Body of pancreas (tissue), 4 donors: ENCODE measurements at places on chromosomes 16 and 17. TPM values are rescaled to one million over a fixed set of nuclear protein-coding genes. Genes with fewer than 3 reads are reported as not detected.

KRT24 gene
- total RNA-seq = not detected

DNA sequence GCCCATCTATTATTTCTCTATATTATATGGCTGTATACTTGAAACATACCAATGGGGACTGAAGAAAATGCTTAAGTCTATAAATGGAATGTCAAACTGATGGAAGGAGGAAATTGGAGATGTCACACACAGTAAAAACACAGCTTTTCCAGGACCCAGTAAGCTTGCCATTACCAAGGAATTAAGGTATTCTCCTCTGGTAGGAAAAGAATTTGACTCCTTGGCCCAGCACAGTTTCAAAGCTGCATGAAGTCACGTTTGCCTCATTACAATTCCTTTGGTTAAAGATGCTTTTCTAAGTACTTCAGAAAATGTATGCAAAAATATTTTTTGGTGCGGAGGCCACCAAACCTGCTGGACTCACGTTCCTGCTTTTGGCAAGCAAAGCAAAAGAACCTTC, 48.5 kb downstream of the CDH13 start:
- DNase-seq = no peak

GRCh38 chr16:66004699-66005098, 361.8 kb upstream of the CDH5 start:
- no peak for DNase-seq

DNA sequence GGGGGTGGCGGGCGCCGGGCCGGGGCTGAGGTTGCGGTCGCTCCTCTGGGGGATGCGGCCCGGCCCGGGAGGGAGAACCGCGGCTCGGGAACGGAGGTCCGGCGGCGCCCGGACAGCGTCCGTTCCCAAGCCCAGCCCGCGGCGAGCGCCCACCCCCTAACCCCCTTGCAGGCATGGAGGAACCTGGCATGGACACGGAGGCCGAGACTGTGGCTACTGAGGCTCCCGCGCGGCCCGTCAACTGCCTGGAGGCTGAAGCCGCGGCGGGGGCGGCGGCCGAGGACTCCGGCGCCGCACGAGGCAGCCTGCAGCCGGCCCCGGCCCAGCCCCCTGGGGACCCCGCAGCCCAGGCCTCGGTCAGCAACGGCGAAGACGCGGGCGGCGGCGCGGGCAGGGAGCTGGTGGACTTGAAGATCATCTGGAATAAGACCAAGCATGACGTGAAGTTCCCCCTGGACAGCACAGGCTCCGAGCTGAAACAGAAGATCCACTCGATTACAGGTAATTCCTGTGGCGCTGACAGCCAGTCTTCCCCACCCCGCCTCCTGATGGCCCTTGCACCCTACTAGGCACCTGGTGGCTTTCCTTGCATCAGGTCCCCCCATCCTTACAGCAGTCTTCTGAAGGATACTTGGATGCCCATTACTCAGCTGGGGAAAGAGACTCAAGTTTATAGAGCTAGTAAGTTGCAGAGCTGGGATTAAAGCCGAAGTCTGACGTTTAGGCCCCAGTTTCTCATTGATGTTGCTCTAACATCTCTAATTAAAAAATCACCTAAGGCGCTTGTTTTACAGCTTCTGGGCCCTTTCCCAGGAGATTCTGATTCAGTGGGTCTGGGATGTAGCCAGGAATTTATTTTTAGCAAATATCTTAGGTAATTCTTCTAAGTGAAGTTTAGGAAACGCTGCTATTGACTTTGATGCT, 514 bp downstream of the UBFD1 start:
- DNase-seq = no peak

- no peak for DNase-seq
Observed at GRCh38 chr16:54901606-54902005, 29.1 kb upstream of the IRX5 start.

CCDC78 gene
- total RNA-seq = not detected

ASGR2 gene
- total RNA-seq = not detected

- no peak for DNase-seq
Observed at GRCh38 chr17:35605678-35606077, 18.6 kb downstream of the AP2B1 start.

ADAM11 gene
- under 0.01 TPM for total RNA-seq

- no peak for DNase-seq
Observed at GRCh38 chr16:70662991-70663523, 16.7 kb downstream of the IL34 start.

KRTAP2-2 gene
- not detected for total RNA-seq

DNA sequence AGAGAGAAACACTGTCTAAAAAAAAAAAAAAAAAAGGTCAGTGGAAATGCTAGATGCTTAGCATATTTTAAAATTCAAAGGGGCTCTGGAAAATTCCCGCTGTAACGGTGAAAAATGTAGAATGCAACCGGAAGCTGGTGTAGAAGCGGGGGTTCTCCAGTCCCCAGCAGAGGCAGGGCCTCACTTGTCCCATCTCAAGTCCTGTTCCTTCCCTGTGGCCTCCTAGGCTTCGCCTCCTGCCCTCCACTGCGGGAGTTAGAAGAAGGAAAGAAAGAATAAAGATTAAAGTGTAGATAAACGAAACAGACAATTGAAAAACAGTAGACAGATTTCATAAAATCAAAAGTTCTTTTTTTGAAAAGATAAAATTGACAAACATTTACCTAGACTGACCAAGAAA, 14.8 kb upstream of the ZNF287 start:
- no peak for DNase-seq

EEF2KMT gene
- 2.9 TPM for total RNA-seq

GRCh38 chr17:15257258-15257788, 7.8 kb downstream of the PMP22 start:
- DNase-seq = peak; percentile 79

DNA sequence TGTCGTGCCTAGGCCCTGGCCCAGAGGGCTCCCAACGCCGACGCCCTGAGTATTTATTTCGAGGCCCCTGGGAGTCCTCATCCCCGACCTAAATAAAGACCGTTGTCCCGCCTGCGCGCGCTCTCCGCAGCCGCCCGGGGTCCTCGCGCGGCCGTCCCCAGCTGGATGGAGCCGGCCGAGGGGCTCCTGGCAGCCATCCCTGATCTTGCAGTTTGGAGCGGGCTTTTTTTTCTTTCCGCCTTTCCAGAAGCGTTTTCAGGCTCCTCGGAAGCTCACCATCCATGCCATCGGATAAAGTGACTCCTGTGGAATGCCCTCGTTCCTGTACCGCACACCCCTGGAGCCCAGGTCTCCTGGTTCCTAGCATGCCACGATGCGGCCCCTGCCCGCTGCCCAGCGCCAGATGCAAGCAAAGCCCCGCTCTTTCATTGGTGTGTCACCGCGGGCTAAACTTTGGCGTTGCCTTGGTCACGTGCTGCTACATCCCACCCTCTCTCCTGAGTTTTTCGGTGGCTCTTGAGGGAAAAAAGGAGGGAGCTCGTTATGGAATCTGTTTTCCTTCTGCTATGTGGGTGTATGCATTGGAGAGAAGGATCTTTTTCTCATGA, 716 bp downstream of the TMEM94 start:
- no peak for DNase-seq

CLDN7 gene
- 72.9 TPM for total RNA-seq

CSF3 gene
- total RNA-seq = 0.78 TPM

MYH8 gene
- total RNA-seq = not detected

DNA sequence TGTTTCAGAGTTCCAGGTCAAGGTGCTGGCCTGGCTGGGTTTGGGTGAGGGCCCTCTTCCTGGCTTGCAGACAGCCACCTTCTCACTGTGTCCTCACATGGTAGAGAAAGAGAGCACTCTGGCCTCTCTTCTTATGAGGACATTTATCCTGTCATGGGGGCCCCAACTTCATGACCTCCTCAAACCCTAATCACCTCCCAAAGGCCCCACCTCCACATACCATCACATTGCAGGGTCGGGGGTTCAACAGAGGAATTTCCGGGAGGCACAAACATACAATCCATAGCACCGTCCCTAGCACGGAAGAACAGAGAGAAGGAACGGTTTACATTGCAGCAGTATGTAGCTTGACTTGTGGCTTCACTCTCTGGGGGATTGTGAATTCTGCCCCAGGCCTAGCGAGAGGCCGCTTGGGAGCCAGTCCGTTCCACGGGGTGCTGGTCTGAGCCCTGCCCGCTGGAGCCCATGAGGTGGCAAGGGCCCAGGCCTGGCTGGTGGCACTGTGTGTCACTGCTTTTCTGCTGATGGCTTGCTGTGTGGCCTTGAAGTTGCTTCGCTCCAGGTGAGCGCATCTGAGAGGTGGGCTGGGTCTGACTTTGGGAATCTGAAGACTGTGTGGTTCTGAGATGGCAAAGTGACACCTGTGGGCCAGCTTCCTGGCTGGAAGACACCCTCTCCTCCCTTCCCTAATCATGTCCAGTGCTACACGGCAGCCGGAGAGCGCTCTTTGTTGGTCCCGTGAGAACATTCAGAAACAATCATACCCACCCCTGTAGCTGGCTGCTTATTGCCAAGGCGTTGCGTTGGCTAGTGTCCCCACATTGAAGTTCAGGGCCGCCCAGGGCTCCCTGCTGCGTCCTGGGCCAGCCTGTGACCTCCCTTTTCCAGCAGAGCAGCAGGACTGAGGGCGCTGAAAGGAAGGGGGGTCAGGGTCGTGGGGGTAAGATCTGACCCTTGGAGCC, 98.3 kb downstream of the CMIP start:
- no peak for DNase-seq

GRCh38 chr16:24995469-24995868, 19.7 kb downstream of the ARHGAP17 start:
- no peak for DNase-seq

KRT13 gene
- total RNA-seq = not detected

GRCh38 chr17:77877036-77877435, 81.5 kb upstream of the TNRC6C start:
- no peak for DNase-seq

DNA sequence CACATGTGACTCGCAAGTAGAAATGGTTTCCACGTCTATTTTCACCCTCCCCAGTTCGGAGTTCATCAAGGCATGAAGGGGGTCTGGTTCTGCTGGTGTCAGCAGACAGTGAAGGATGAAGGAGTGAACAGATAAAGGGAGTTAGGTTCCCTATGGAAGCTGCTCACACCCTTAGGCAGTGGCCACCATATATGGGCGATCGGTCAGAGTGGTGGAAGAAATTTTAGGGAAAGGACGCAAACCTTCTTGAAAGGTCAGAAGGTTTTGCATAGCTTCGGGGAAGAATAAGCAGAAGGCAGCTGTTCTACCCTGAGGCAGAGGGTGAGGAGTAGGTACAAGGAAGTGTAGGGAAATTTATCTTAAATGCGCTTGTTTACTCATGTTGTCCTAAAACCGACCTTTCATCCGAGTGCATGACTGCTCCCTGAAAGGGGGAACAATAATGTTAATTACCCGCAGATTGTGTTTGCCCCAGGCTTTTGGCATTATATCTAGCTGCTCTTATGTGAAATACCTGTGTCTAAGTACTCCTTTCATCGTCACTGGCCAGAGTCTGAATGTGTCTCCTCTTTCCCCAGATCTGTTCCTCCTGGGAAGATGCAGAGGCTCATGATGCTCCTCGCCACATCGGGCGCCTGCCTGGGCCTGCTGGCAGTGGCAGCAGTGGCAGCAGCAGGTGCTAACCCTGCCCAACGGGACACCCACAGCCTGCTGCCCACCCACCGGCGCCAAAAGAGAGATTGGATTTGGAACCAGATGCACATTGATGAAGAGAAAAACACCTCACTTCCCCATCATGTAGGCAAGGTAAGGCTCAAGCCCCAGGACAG, 12.5 kb downstream of the CDH5 start:
- DNase-seq = no peak

GRCh38 chr16:53566552-53567245, 63.7 kb upstream of the AKTIP start:
- DNase-seq = no peak

- no peak for DNase-seq
Observed at GRCh38 chr16:1093284-1094123, 2.5 kb downstream of the C1QTNF8 start.

- DNase-seq = no peak
Observed at GRCh38 chr16:11051879-11052808, 107.8 kb downstream of the CLEC16A start.

- DNase-seq = no peak
Observed at GRCh38 chr16:15517743-15518377, 83.5 kb downstream of the BMERB1 start.

DNA sequence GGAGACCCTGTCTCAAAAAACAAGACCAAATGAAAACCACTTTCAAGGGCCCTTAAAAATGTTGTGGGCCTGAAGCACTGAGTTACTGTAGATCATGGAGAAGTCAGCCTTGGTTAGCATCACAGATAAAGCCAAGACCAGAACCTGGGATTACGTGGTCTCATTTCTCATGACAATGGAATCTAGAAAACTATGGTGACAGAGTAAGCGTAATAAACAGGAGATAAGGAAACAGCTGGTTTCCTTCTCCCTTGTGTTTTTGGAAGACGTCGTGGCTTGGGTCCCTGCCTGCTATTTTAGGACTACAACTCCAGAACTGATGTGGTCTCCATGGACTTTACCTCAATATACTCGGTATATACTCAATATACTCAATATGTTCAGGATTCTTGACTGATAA, 180.7 kb upstream of the ZFHX3 start:
- no peak for DNase-seq

DNAI2 gene
- total RNA-seq = not detected

GRCh38 chr16:27366687-27367460, 35.1 kb upstream of the IL21R start:
- DNase-seq = no peak

GRCh38 chr17:42193969-42194899, at the start of gene GHDC:
Gene GHDC, minus strand, starts transcription at chr17:42194494. Its CDS starts 913 bp downstream, at chr17:42193581.
- peak; percentile 96 for DNase-seq

DNA sequence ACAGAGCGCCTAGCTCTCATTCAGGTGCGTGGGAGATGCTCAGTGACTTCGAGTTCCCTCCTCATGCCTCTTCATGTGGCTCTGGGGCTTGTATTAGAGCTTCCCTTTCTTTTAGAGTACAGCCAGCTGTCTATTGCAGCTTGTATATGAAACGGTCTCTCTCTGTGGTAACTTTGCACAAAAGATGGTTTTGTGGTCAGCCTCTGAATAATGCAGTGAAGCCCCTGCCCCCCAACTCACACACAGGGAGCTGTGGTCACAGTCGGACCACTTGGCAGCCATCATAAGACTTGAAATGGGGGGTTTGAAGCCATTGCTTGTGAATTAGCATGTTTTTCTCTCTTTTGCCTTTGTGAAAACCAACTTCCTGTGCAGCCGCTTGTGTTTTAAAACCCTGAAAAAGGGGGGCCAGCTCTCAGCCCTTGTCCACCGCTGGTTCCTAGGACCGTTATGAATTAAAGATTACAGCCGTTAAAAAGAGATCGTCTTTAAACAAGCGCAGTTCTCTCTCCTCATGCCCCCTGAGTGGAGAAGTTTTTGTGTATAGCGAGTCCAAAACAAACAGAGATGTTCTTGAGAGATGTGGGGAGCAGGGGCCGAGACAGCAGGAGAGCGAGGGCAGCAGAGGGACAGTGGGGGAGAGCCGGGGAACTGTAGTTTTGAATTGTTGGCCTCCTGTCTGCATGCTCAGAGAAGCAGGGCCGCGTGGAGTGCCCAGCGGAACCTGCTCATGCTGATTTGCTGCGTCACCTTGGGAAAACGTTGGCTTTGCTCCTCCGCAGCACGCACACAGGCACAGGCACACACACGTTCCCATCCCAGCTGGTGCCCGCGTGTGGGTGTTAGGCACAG, 199.0 kb downstream of the MSI2 start:
- DNase-seq = no peak

GRCh38 chr17:46163316-46163715, 29.9 kb downstream of the KANSL1 start:
- DNase-seq = no peak

TPSAB1 gene
- total RNA-seq = 53.4 TPM

GRCh38 chr16:68375801-68376536, 65.2 kb downstream of the PRMT7 start:
- no peak for DNase-seq
